NCI-H510A treated with DMSO at 0.1 percent for 48 hours (cell line): ENCODE measurements at places on chromosomes 16 and 17.

DNA sequence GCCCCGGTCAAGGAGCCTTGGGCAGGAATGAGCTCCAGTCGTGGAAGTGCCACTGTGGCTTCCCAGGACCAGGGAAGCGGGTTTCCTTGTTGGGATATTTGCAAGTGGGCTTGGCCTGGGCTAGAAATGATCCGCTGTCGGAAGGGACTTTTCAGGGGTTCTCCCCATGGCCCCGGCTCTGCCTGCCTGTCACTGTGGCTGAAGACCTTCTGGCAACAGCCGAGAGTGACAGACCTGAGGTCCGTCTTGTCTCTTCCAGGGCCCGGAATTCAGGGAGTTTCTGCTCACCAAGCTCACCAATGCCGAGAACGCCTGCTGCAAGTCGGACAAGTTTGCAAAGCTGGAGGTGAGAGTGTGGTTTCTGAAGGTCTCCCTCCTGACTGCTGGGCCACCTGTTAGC lies 57.7 kb downstream of the OR1D5 start:
- DNase-seq, result no peak

DNA sequence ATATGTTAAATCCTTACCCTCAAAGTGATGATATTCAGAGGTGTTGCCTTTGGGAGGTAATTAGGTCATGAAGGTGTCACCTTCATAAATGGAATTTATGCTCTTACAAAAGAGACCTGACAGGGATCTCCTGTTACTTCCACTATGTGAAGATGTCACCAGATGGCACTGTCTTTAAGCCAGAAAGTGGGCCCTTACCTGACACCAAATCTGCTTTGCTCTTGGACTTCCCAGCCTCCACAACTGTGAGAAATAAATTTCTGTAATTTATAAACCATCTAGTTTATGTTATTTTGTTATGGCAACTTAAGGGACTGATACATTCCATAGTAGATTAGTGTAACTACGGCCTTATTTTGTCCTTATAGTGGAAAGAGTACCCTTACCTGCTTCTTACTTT lies 358.3 kb upstream of the SALL1 start:
- no peak for DNase-seq

DNA sequence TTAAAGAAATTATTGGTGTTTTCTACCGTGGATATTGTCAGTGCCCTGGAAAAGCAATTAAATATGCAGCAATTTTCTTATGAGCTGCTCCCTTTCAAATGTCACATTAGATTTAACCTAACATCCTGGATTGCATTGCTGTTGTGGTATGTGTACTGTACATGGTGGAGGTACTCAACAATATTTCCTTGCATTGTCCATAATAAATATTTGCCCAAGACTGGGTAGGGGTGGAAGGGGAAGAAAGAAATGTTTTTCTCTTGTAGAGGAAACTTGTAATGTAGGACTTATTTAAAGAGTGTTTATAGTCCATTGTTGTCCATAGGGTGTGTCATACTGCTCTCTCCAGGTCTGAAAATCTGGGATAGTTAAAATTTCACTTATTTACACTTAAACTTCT lies 346.2 kb upstream of the TBX2 start:
- no peak for DNase-seq

GRCh38 chr16:56832768-56833167 lies 32.2 kb upstream of the SLC12A3 start:
- no peak for DNase-seq

DNA sequence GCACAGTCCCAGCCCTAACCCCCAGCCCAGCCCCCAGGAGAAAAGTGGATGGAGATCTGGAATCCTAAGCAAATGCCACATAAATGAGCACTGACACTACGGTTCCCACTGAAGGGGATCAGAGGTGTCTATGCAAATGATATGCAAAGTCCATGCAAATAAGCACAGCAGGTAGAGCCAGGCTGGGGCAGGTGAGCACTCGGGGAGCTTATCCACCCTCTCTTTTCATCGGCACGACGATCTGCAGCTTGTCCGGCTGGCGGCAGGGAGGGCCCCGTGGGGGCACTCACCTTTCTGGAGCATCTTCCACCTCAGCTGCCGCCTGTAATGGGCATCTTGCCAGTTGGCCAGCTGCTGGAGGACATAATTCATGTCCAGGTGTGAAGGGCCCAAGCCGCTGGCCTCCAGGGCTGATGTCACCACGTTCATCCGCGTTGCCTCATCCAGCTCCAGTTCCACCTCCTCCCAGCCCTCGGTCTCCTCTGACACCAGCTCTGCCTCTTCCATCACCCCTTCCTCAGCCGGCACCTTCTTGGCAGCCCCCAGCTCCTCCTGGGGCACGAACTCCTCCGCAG lies 9.9 kb downstream of the HAP1 start:
- DNase-seq, result peak; percentile 55

DNA sequence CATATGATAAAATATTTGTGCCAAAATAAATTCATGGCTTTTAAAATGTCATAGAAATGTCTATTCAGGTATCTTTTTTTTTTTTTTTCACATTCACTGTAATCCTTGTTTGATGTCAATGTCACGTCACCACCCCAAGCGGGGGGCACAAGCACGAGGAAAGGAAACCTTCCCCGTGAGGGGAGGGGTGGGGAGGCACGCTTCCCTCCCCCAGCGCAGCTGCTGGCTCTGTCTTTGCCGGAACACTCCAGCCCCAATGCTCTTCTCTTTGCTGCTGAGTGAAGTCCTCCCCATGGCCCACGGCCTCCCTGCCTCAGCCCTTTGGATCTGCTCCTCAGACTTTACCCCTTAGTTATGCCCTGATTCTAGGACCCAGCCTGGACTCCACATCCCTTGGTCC lies 1.5 kb downstream of the SLC35G3 start:
- DNase-seq, result no peak

DNA sequence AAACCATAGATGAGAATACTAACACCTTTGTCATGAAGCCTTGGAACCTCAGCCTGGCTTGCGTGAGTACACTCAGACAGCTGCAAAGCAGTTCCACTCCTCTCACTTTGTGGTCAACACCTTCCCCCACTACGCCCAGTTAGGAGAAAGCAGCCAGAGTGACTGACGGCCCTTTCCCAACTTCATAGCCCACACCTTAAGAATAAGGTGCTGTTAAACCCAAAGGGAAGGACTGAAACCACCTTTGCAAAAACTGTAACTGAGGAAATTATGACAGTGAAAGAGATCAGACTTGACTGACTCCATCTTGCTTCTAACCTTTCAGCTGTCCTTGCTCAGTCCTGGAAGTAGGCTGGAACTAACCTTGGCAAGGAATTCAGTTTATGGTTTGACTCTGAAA lies 13.7 kb downstream of the N4BP1 start:
- DNase-seq, result no peak

DNA sequence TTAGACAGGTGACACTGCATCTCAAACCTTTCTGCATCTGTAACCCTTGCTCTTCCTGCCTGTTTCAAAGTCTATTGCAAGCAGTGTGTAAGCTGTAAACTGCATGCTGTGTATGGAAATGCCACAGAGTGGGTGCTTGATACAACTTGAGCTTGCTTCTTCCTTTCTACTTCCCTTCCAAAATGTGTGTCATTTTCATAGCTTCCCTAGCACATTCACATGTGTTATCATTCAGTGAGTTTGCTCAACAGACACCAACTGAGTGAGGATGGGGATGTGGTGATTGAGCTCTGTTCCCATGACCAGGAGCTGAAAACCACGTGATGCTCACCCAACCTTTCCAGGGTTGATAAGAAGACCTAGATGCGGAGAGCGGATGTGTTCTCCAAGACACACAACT lies 111.1 kb downstream of the VAT1L start:
- peak; percentile 52 for DNase-seq

GRCh38 chr16:47486856-47487255 lies 25.7 kb downstream of the PHKB start:
- no peak for DNase-seq

DNA sequence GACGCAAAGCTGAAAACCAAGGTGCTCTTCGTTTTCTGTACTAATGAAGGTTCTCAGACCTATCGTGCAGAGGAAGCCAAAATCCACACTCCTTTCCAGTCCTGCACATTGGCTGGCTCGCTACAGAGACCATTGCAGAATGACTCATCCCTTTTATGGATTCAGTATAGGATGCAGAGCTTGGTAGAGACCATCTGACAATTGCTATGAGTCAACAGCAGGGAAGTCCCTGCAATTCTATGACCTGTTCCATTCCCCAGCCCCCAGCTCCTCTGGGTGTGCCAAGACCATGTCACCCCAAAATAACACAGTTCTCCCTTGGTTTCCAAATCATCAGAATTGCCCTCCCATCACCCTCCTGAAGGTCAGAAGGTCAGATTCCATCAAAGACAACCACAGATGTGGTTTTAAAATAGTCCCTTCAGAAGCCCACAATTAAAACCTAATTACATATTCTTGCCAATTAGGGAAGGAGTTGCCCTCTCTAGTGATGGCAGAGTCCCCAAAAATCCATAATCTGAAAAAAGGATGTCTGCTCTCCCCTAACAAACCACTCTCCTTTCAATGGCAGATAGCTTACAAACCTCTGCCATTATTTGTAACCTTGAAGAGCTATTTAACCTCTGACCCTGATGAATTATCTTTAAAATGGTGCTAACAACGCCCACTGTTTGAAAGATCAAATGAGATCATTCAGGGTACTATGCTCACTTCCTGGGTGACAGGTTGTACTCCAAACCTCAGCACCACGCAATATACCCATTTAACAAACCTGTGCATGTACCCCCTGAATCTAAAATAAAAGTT lies 108.2 kb upstream of the RBBP6 start:
- DNase-seq, result no peak

- DNase-seq, result no peak
These were observed at the start of gene PRR35 for GRCh38 chr16:560204-560700. Gene PRR35 (plus strand): TSS chr16:560394. CDS start chr16:563295, 2,901 bp downstream.

DNA sequence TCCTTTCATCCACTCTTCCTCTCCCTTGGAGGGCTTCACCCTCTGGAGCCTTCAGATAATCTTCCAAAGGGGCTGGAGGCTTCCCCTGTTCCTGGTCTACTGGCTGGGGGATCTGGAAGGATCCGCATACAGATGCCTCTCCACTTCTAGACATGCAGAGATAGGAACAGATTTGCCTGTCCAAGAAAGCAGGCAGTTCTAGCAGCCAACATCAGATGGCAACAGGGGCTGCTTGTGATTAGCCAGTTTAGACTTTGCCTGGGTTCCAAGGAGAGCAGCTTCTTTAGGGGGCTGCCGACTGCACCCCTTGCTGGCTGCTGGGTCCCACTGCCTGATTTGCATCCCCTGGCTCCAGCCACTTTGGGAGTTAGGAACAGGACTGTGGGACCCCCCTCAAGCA lies 6.2 kb upstream of the CD300A start:
- DNase-seq, result no peak

- DNase-seq, result no peak
These were observed 80.2 kb upstream of the GNAO1 start for GRCh38 chr16:56111100-56111499.

DNA sequence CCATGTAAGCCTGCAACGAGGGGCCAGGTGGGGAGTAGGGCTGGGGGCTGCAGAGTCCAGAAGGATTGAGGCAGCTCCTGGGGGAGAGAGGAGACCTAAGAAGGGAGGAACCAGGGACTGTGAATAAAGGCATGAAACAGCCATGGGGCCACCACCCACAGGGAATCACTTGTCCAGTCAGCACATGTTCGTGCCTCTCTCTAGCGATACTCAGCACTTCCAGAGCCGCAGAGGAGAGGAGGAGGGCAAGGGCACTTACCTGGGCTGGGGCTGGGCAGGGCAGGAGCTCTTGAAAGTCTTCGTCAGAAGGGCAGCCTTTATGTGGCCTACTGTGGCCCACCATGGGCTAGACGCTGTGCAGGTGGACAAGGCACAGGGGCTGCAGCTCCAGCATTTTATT lies 24.2 kb downstream of the CACNA1G start:
- DNase-seq, result peak; percentile 23

DNA sequence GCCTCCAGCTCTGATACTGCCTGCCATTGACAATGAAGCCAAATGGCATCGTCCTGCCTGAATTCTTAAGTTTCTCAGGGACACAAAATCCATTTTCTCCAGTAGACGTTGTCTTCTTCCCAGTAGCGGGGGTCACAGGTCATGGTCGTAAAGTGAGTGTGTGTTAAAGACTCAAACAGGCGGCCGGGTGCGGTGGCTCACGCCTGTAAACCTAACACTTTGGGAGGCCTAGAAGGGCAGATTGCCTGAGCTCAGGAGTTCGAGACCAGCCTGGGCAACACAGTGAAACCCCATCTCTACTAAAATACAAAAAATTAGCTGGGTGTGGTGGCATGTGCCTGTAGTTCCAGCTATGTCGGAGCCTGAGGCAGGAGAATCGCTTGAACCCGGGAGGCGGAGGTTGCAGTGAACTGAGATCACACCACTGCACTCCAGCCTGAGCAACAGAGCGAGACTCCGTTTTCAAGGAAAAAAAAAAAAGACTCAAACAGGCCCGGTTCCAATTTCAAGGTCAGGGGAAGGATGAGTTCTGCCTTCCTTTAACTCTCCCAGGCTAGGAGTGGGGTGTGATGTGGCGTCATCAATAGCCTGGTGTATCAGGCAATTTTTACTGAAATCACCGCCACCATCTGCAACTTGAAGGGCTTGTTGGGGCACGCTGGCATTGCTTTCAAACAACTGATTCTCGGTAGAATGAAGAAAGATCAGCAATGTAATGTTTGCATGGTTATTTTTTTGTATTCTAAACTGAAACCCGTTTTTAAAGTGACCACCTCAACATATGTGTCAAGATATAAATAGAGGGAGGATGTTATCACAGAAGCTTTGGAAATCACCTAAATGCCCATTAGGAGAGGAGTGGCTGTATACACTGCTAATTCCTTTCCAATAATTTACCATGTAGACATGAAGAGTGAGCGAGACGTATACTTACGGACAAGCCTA lies 91.0 kb downstream of the WSCD1 start:
- DNase-seq, result no peak

- no peak for DNase-seq
These were observed 83.6 kb downstream of the KSR1 start for GRCh38 chr17:27539794-27540317.

GRCh38 chr17:7841915-7842379 lies 7.9 kb downstream of the KDM6B start:
- peak; percentile 88 for DNase-seq

DNA sequence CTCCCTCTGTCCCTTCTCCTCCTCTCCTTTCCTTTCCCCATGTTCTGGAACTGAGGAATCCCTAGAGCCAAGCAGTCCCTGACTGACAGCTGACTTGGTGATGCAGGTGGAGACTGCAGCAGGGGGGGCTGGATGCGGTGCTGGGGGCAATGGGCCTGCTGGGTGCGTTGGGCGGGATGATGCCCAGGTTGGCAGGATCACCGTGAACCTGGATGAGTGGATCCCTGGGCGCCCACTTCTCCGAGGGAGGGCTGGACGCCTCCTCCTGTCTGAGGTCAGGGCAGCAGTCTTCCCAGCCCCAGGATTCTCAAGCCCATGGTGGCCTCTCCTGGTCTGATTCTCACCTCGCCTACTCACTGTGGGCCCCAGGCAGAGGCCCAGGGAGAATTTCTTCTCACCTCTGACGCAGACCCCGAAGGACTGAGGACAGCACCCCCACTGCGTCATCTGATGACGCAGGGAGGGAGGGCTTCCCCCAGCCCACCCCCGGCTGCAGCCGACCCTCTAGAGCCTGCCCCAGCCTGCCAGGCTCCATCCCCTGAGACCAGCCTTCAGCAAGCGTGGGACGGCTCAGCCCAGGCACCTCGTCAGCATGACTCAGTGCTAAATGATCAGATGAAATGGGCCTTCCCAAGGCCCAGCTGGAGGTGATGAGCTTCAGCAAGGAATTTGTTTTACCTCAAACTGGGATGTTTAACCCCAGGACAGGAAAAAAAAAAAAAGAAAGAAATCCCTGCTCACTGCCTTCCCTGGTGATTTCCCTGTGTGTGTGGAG lies 188.0 kb upstream of the TNRC6C start:
- DNase-seq, result no peak

- DNase-seq, result no peak
These were observed 34.7 kb upstream of the NAT9 start for GRCh38 chr17:74810699-74811485.
